ENCODE measurements at places on chromosomes 4 and X.

GRCh38 chr4:41506130-41506529 lies 31.8 kb upstream of the LIMCH1 start:
- no peak for DNase-seq

DNA sequence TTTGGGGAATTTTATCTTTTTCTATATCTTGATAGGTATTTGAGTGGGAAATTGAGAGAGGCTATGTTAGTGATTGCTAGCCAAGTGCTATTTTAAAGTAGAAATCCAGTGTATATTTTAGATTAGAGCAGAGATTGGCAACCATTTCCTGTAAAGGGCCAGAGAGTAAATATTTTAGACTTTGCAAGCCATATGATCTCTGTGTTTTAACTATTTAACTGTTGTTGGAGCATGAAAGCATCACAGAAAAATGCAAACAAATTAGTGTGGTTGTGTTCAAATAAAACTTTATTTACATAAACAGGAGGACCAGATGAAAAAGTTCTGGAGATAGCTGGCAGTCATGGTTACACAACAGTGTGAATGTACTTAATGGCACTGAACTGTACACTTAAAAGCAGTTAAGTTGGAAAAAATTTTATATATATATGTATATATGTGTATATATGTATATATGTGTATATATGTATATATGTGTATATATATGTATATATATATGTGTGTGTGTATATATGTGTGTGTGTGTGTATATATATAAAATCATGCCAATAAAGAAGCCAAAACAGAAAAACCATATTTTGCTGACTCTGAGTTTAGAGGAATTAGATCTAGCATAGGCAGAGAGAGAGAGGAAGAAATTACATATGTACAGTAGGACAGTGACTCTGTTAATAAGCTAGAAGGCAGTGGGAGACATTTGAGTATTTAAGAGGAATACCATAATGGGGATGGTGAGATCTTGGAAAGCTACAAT lies 83.4 kb downstream of the TMEM164 start:
- DNase-seq: no peak

DNA sequence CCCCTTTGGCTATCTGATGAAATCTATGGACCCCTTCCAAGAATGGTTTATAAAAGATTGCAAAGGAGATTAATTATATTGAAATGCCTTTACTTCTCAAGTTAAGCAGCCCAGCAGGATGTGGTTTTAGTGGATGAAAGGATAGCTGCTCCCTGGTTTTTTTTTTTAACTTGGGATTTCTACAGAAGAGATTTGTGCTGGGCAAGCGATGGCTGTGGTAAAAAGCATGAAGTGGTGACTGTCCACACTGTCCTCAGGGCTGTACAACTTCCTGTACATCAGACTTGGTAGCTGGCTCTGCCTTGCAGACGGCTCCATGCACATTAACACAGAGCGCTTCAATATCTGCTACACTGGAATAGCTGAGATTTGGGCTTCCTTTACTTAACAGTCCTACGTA lies 321.7 kb downstream of the DHX15 start:
- DNase-seq: no peak

DNA sequence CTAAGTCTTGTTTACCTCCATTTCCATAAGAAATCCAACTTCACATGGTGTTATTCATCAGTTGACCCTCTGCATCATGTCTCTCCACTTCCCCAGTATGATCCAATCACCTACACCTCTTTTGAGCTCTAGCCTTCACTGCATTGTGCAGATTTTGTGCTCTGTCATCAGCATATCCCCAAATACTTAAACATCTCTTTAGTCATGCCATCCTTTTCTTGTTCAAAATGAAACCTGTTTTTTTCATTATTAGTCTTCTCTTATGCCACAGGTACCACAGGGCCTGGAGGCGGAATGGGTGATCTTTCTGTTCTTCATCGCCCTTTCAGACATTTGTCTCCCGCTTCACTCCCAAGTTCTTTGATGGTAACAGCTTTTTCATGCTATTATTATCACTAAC lies 382.7 kb upstream of the GALNTL6 start:
- no peak for DNase-seq

- peak; percentile 56 for DNase-seq
These were observed 264.3 kb downstream of the NPFFR2 start for GRCh38 chr4:72295966-72296557.

DNA sequence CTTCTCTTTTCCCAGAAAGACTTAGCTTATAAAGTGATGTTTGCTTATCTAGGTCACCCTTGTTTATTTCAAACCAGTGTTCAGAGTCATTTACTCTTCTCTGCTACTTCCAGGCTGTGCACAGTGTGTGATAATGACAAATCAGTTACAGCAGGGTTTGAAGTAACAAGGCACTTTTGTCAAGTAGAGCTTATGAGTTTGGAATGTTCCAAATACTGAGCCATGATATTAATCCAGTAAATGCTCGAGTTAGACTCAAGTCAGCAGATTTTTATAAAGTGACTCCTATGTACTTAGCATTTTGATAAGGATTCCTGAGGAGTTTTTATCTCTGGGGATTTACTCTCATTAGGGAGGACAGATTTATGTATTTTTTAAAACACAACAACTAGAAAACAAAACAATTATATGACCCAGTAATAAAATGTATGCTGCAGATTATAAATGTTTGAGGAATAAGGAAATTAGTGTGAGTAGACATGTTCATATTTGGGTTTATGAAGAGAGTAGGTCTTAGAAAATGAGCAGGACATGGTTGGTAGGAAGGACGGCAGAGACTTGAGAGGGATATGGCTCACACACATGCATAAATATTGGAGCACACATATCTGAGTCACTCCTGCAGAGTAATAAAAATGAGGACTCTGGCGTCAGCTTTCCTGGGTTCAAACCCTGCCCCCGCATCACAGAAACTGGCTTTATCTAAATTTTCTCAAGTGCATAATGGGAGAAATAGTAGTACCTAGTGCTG lies 271.2 kb downstream of the FBXO8 start:
- no peak for DNase-seq

DNA sequence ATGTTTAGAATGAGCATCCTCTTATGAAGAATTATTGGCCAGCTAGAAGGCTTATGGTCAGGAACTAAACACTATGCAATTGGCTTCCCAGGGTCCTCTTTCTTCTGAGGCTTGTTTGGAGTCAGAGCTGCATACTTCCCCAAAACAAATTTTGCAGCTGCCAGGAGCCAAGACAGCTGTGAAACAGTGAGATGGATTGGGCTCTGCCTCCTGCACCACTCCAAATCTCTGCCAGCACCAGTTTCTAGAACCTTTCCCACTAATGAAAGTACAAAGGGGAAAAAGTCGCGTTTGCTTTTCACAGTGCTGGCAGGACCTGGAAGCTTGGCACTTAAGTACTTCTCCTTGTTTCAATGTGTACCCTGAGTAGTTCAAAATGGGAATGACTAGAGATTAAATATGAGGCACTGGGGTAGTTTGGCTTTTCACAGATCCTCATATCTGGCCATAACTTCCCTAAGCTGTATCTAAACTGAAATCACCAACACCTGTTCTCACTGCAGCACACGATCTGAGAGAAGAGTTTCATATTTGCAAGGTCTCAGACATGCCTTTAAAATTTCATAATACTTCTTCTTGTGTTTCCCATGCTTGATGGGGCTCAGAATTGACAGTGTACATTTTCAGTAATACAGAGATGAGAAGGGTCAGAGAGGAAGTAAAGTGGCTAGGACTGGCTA lies 20.7 kb upstream of the AR start:
- DNase-seq: no peak

All from left renal cortex interstitium (tissue), 4 donors.